ENCODE measurements at places on chromosomes 1 and 21.

- DNase-seq = no peak
These were observed 73.7 kb downstream of the LAMC1 start for GRCh38 chr1:183096894-183097293.

GRCh38 chr1:246066573-246066972 is 440.5 kb downstream of the SMYD3 start:
- DNase-seq = no peak

- no peak for DNase-seq
These were observed 48.5 kb downstream of the CDC7 start for GRCh38 chr1:91549041-91549735.

GRCh38 chr1:193539731-193540459 is 353.5 kb upstream of the B3GALT2 start:
- no peak for DNase-seq

DNA sequence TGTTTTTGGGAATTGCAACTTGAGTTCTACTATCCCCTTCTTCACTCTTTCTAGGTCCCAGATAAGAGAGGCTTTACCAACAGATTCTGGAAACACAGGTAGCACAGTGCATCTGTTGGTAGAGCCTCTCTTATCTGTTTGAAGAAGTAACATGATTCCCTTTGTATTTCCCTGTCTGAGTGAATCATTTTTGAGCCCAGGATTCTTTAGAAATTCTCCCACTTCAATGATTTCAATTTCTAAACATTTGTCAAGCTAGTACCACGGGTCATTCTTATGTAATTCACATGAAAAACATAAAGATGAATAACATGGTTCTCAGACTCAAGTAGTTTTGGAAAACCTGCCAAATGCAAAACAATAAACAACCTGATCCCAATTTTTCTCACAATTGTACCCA is 72.0 kb upstream of the DUSP10 start:
- DNase-seq = no peak

DNA sequence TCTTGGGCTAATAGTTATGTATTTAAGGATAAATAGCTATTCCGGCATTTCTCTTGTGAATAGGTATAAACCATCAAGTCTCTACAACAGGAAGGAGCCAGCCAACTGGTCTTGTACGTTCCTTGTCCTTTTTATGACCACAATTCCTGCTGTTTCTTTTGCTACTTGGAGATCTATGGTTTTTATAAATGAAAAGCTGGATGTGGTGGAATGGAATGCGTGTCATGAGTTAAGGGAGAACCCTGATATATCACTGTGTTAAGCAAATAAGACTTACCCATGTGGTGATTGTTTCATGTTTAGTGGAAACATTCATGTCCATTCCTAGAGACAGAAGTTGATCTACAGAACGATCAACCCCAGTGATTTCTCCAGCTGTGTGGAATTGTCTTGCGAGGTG is 282.1 kb downstream of the RPS6KC1 start:
- no peak for DNase-seq

DNA sequence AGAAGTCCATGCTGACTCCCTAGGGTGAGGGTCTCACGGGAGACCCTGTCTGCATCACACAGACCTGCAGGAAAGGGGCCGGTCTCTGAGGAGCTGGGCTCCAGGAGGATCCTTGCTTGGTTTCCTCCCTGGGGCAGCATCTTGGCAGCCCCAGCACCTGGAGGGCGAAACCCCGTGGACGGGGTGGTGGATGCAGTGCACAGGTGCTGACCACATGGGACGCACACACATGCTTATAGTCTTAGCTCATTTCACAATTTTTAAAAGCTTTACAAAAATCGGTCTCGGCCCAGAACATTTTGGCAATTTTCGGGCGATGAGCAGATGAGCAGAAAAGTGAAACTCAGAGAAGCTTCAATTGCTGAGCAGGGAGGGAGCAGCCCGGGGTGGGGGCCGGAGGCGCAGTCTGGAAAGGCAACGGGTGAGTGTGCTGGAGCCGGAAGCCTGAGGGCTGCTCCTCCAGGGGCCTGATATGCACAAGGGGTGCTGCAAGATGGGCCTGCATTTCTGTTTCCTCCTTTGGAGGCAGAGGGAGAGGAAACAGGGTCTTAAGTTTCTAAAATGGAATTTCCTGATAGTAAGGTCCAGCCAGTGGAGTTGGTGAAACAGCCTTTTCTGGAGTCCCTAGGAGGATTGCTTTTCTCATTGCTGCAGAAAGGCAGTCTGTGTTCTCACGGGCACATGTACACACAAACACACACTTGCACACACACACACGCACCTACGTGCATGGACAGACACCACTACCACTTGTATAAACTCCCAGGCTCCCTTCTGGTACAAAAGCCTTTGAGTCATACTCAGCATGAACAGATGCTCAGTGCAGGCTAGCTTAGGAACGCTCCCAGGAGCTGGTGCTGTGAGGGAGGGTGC is 60.6 kb downstream of the SCCPDH start:
- DNase-seq = peak; percentile 37

DNA sequence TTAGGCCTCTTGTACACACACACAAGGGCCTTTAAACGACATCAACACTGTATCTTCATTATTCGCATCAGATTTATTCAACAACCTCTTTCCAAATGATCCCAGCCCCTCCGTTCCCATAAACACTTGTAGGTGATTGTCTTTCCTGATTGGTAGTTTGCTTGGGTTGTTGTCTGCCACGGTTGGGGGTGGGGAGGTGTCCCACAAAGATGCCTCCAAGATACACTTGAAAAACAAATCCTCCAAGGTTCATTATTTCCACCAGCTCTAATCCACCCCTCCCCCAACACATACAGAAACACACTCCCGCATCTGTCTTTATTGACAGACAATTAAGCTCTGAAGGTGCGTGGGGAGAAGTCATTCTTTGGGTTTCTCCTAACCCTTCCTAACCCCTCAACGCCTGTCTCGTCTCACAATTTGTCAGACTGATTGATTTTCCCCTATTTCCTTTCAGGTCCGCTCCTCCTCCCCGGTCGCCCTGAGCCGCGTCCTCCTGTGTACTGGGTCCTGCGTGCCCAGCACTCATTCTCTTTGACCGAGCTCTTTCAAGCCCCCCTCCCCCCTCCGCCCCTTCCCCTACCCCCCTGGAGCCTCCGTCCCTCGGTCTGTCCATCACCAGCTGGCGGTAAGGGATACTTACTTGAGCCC is 1.4 kb downstream of the WDR26 start:
- no peak for DNase-seq

DNA sequence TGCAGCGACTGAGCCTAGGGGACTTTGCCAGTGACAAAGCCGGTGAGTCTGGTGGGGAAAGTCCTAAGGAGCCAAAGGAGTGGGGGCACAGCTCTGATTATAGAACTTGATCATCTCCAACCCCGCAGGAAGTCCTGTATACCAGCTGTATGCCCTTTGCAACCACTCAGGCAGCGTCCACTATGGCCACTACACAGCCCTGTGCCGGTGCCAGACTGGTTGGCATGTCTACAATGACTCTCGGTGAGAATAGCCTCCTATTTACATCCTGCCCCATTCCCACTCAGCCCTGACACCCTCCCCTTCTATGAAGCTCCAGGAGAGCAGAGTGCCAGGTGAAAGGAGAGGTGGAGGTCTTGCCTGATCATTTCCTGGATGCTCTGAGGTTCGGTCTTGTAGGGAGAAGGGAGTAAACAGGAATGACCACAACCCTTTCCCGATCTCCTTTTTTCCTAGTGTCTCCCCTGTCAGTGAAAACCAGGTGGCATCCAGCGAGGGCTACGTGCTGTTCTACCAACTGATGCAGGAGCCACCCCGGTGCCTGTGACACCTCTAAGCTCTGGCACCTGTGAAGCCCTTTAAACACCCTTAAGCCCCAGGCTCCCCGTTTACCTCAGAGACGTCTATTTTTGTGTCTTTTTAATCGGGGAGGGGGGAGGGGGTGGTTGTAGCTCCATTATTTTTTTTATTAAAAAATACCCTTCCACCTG is 1.2 kb upstream of the PPOX start:
- DNase-seq = no peak

DNA sequence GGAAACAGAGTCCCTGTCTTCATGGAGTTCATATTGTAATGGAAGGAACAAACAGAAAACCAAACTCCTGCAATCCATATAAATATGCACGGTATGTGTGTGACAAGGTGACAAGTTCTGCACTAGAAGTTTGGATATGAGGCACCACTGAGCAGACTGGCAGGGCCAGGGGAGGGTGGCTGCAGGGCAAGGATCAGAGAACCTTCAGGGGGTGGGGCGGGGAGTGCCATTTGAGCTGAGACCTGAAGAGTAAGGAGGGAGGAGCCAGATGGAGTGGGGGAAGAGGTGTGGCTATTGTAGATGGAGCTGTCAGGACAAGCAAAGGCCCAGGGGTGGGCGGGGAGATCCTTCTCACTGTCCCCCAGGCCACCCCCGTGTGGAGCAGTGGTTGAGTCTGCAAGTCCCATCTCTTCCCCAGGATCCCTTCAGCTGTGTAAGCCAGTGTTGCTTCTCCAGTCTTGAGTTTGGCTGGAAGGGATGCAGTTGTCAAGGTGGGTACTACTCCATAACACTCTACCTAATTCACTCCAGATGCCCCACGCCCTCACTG is 76.4 kb downstream of the ATP5PO start:
- DNase-seq = no peak

DNA sequence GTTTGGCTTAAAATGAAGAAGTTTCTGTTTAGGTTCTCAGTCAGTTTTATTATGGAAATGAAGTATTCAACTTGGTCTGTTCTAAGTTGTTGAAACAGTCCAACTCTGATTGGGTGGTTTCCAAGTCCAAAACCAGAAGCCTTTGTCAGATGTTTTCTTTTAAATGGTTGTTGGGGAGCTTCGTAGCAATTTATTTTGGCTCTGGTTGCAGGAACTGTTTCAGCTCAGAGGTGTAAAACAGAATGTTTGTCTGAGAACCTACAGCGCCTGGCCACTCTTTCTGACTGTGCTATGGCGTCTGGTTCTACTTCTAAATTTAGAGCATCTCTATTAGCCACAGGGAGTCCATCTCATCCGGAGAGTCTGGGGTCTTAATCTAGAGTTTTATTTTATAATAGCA is 582.6 kb upstream of the TMPRSS15 start:
- DNase-seq = no peak

DNA sequence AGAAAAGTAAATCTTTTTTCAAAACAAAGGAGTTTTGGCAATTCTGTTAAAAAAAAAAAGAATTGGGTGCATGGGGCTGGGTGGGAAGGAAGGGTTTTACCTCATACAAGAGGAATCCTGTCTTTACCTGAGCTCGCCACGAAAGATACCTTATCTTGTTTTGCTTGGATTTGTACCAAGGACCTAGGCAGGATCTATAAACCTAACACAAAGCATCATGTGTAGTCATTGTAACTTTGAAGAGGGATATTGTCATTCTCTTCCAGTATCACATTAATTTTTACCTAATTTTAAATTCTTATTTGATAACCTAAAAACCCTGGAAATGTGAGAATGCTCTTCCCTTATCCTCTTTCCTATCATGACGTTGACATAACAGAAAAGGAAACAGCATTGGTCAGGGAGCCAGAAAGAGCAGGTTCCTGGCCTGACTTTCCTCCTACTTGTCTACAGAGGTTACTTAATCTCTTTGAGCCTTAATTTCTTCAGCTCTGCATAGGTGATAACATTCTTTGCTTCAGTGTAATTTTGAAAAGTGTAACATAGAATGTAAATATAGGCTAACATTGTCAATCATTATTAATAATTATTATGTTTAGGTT is 4.0 kb upstream of the LAMC1 start:
- no peak for DNase-seq

GRCh38 chr1:27303509-27303908 is 18.5 kb upstream of the TMEM222 start:
- DNase-seq = no peak

DNA sequence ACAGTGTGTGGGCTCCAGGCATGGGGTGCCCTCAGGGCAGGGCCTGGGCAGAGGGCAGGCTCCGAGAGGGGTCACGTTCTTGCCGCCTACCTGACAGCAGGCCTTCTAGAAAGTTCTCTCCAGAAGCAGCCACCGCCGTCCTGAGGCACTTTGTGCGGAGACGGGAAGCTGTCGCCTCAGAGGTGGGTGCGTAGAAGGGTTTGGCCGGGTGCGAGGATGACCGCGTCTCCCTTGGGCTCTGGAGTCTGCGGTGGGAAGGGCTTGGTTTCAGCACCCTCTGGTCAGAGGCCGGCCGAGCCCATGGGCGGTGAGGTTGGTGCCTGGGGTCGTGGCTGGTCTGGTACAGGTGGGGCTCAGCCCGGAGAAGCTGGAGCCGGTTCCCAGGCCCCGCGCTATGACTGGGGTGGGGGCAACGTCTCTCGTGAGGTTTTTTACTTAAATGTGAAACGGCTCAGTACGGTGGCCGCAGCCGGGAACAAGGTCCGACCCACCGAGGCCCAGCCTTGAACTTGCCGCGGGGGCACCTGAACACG is 10.1 kb upstream of the TTLL10 start:
- no peak for DNase-seq

- no peak for DNase-seq
These were observed 485.5 kb downstream of the PTPRC start for GRCh38 chr1:199124351-199124750.

- no peak for DNase-seq
These were observed 25.7 kb downstream of the CRYAA start for GRCh38 chr21:43194303-43195120.

DNA sequence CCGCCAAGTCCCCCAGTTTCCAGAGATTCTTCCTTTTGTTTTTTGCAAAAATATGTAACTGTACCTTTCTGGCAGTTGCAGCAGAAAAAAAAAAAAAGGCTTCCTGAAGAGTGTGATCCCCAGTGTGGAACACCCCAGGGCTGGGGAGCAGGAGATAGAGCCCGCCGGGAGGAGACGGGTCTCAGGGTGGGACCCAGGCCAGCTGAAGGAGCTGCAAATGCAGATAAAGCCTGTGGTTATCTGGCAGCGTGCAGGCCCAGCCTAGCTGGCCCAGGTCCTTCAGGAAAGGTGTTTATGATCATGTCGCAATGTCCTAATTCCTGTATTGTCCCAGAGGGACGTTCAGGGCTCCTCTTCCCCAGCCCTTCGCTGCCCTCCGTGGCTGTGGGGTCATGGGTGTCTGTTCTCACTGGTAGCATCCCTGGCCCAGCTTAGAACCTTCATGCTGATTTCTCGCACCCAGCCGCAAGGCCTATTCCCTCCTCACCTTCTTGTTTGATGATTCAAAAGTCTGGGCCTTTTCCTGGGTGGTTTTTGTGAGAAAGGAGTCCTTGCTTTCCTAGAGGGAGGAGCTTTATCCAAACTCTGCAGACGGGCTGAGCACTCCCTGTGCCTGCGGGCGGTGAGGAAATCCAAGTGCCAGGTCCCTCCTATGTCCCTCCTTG is 26.2 kb downstream of the RNF187 start:
- DNase-seq = no peak

DNA sequence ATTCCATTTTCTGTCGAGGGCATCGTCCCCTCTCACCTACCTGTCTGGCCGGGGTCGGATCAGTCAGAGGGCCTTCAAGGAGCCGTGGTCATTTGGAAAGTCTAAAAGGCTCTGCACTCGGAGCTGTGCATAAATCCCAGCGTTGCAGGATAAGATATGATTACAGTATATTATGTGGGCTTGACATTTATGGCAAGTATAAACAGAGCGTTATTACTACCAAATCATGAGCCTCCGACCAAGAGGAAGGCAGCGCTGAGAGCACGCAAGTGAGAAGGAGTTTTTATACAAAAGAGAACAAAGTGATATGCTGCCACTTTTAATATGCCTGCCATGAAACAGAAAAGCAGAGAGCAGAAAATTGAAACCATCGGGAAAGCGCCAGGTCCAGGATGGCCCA is 419.4 kb upstream of the VAMP3 start:
- DNase-seq = no peak

All from DMS 273 treated with DMSO at 0.1 percent for 48 hours (cell line).